ENCODE measurements at places on chromosomes 7 and 10. TPM values are rescaled to one million over a fixed set of nuclear protein-coding genes. Genes with fewer than 3 reads are reported as not detected.
A peak's percentile ranks its signal among the peaks of the same experiment; 100 is the strongest.

GRCh38 chr10:76492678-76493472, 1061.5 kb downstream of the LRMDA start:
- H3K4me1 ChIP-seq = no peaks in the 10 kb centered on the region
- no peak overlapping the region for H3K4me3 ChIP-seq
- H3K36me3 ChIP-seq = no peaks in the 10 kb centered on the region
- DNase-seq = no peak
- H3K27me3 ChIP-seq = no peaks in the 10 kb centered on the region

The PRPS1L1 gene
- total RNA-seq = not detected

GRCh38 chr10:19811540-19811939, 4.7 kb upstream of the PLXDC2 start:
- no peak overlapping the region for H3K4me3 ChIP-seq
- no peak overlapping the region for H3K27ac ChIP-seq
- no peaks in the 10 kb centered on the region for H3K27me3 ChIP-seq
- peaks cover 10% of the 10 kb centered on the region for H3K4me1 ChIP-seq

The GPR37 gene
- total RNA-seq = not detected

- DNase-seq = no peak
- no peaks in the 10 kb centered on the region for H3K4me1 ChIP-seq
- no peak overlapping the region for H3K27ac ChIP-seq
- H3K27me3 ChIP-seq = no peaks in the 10 kb centered on the region
- H3K4me3 ChIP-seq = no peak overlapping the region
These were observed 275.7 kb upstream of the LRGUK start for GRCh38 chr7:133851411-133851810.

The FFAR4 gene
- not detected for total RNA-seq

The LIPN gene
- not detected for total RNA-seq

- H3K36me3 ChIP-seq = no peaks in the 10 kb centered on the region
- H3K4me1 ChIP-seq = no peaks in the 10 kb centered on the region
- DNase-seq = peak; percentile 91
- H3K27ac ChIP-seq = no peak overlapping the region
These were observed 9.0 kb upstream of the POR start for GRCh38 chr7:75905785-75906604.

The MKLN1 gene
- total RNA-seq = 27.4 TPM

The AKR1C2 gene
- 23.6 TPM for total RNA-seq

- peaks cover 14% of the 10 kb centered on the region for H3K4me1 ChIP-seq
- no peaks in the 10 kb centered on the region for H3K27me3 ChIP-seq
- no peak for DNase-seq
- H3K36me3 ChIP-seq = no peaks in the 10 kb centered on the region
- no peak overlapping the region for H3K4me3 ChIP-seq
- H3K27ac ChIP-seq = no peak overlapping the region
These were observed 183.6 kb downstream of the PFKFB3 start for GRCh38 chr10:6386346-6386745.

- H3K4me1 ChIP-seq = no peaks in the 10 kb centered on the region
- no peak for DNase-seq
- no peak overlapping the region for H3K27ac ChIP-seq
- no peaks in the 10 kb centered on the region for H3K36me3 ChIP-seq
- H3K4me3 ChIP-seq = no peak overlapping the region
- H3K27me3 ChIP-seq = no peaks in the 10 kb centered on the region
These were observed 19.9 kb downstream of the ATAD1 start for GRCh38 chr10:87798082-87798481.

DNA sequence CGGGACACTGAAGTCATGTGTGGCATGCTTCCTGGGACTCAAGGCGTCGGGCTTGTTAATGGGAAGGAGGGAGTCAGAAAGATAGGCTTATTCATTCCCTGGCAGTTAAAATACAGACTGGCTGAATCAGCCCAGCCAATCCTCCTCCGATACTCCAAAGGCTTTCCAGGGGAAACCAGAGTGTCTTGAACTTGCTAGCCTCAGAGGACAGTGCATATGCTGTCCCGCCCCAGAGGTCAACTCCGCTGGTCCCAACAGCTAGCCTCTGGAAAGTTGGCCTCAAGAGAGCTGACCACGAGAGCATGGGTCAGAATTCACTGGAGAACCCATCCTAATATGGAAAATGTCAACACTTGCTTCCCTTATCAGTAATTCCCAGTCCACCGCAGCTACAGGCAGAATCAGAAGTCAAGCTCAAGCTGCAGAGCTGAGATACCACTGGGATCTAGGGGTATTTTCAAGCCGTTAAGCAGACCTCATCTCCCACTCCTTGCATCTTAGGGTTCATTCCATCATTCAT, 43.0 kb downstream of the ELMO1 start:
- H3K27me3 ChIP-seq = no peaks in the 10 kb centered on the region
- no peaks in the 10 kb centered on the region for H3K36me3 ChIP-seq
- H3K27ac ChIP-seq = peak overlapping the region; percentile 29
- peak; percentile 67 for DNase-seq
- no peaks in the 10 kb centered on the region for H3K4me1 ChIP-seq
